ENCODE measurements at places on chromosomes 16 and 17.

DNA sequence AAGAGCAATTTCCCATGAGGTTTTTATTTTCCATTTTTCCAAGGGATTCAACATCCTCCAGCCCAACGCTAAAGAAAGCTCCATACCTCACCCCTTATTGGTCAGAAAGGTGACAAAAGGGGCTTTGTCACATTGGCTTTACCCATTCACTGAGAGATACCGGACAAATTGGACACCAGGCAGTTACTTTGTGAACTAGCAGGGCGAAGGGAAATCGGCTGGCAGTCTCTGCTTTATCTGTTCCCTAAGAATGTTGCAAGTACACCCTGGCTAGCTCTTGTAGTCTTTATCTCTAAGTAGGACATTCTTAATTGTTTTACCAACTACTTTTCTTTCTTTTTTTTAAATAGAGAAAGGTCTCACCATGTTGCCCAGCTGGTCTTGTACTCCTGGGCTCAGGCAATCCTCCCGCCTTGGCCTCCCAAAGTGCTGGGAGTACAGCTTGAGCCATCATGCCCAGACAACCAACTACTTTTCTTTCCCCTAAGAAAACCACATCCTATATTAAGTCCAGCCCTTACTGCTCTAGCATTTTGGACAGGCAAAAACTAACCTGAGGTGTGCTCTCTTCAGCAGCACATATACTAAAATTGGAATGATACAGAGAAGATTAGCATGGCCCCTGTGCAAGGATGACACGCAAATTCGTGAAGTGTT is 16.8 kb downstream of the PRPSAP1 start:
- DNase-seq: no peak

DNA sequence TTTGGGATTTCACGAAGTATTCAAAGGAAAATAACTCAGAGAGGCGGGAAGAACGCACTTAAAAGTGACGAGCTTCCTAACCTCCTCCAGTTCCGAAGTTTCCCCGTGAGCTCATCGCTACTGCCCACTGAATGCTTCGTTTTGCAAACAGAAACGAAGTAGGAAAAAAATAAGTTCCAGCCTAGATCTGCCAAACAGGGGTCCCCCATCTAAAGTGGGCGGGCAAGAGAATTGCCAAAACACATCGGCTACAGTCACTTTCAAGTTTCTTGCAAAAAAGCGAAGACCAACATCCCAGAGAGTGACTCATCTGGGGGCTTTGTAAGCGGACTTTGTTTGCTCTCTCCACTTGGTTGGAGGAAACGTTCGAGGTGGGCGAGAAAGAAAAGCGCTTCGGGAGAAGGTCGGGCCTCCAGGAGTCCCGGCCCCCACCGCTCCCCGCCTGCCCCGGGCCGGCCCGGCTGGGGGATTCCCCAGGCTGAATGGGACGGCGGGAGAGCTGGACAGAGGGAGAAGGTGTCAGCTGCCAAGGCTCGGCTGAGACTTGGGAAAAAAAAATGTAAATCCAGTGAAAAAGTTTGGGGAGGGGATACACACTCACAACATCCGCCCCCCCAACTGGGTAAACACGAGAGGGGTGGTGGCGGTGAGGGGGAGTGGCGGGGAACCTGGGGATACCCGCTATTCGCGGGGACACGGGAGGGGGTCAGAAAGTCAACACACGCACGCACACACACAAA is 1.0 kb downstream of the VEZF1 start:
- peak; percentile 42 for DNase-seq

- DNase-seq: no peak
These were observed 332.8 kb downstream of the TMEM114 start for GRCh38 chr16:8257561-8257960.

DNA sequence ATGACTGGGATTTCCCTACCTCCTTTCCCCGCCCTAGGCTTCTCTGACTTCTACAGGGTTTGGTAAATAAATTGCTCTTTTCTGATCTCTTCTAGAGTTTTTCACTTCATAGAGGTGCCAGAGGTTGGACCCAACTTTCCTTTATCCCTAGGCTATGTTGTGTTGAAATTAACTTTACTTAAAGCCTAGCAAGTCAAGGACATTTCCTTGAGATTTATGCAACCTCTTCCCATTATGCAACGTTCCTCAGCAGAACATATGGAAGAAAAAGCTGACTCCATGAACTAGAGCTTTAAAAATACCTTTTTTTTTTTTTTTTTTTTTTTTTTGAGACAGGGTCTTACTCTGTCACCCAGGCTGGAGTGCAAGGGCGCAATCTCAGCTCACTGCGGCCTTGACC is 15.5 kb downstream of the MPO start:
- DNase-seq: no peak

- peak; percentile 70 for DNase-seq
These were observed 6.9 kb downstream of the PLLP start for GRCh38 chr16:57277586-57277985.

- DNase-seq: no peak
These were observed 729 bp downstream of the ADORA2B start for GRCh38 chr17:15945527-15946191.

Data from stimulated activated naive CD8-positive, alpha-beta T cell treated with anti-CD3 and anti-CD28 coated beads, Interleukin-15, amount 100 ng/mL, for 72 hours (primary cell).